ENCODE measurements at places on chromosomes 5 and 9.

- DNase-seq, result no peak
Measured at GRCh38 chr5:174386306-174386705, 338.1 kb upstream of the MSX2 start.

- no peak for DNase-seq
Measured at GRCh38 chr5:175862131-175863012, 9.0 kb upstream of the CPLX2 start.

GRCh38 chr5:109971968-109972367, 282.2 kb downstream of the MAN2A1 start:
- DNase-seq, result no peak

- DNase-seq, result no peak
Measured at GRCh38 chr5:150751096-150751891, 7.5 kb downstream of the DCTN4 start.

DNA sequence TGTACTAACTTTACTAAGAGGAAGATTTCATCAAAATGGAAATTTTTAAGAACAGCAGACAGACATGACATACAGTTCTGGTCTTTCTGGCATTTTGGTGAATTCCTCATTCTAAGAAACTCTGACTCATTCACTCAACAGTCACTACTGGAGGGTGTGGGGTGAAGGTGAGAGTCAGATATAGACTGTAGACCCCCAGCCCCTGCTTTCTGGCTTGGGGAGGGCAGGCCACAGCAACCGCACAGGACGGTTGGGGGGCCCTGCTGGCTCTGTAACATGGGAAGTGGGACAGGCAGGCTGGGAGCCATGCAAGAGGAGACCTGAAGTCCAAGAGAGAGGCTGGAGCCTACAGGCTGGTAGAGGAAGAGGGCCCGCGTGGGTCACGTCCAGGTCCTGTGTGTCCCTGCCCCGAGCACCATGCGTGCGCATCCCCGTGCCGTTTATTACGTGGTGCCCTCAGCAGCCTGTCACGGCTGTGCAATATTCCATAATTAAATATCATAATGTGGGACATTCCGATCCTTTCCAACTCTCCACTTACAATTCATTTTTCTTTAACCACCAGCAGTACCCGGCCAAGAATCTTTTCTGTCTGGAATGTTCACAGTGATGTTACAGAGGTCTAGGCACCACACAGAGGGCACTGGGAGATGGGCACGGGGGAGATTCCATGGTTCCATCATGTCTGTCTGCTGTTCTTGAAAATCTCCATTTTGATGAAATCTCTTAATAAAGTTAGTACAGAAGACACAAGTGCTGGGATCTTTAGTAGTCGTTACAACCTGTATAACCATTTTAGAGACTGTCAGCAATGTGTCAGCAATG, 75.5 kb downstream of the SEMA4D start:
- peak; percentile 74 for DNase-seq

DNA sequence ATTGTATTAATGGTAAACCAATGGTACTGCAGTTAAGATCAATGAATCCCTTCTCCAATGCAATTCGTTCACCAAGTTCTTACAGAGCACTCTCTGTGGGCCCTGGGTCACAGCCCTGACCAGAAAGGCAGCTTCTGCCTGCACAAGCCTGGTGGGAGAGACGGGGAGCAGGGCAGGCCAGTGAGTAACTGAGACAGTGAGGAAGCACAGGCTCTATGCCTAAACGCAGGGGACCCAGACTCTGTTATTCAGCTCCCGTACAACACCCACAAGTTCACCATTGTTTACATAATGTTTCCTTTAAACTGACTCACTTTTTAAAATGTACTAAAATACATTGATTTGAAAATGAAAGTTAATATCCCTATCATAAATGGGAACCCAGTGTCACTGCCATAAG, 40.5 kb upstream of the CTSL start:
- no peak for DNase-seq

DNA sequence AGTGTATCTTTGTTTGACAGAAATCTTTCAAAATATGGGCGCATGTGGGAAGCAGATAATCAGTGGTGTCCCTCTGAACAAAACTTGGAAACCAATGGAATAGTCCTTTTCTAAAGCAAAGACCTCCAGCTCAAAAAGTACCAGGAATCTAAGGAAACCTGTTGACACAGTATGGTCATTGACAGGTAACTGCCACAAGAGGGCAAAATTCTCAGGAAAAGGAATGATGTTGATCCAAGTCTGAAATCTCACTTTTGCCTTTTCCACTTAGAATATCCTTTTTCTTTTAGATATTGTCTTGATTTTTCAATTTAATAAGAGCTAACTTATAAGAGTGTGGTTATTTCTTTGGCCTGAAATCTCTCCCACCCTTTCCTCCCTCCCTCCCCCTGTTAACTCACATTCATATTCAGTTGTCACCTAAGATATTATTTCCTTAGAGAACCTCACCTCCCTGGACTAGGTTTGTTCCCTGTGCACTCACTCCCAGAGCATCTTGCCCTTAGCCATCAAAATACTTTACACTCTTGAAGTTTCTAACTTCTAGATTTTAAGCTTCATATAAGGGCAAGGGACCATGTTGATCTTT, 59.0 kb upstream of the BARX1 start:
- DNase-seq, result peak; percentile 6

DNA sequence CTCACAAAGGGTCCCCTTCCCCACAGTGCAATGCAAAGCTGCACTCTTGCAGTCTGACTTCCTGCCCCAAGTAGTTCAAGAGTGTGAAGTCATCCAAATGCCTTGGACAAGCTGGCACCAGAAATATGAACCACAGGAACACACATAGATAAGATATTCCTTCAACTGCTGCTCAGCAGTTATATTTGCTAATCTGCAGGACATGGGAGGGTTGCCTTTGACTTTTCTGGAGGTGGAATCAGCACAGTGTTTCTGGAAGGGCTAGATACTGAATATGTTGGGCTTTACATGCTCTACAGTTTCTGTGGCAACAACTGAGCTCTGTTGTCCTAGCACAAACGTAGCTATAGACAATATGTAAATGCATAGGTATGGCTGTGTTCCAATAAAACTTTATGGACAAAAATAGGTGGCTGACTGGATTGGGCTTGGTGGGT, 96.7 kb upstream of the PCA3 start:
- DNase-seq, result no peak

GRCh38 chr5:38467353-38468040, 88.9 kb downstream of the LIFR start:
- no peak for DNase-seq

GRCh38 chr9:109310486-109310901, 10.4 kb downstream of the EPB41L4B start:
- DNase-seq, result no peak

GRCh38 chr5:160450164-160450932, 28.7 kb downstream of the PTTG1 start:
- DNase-seq, result no peak

DNA sequence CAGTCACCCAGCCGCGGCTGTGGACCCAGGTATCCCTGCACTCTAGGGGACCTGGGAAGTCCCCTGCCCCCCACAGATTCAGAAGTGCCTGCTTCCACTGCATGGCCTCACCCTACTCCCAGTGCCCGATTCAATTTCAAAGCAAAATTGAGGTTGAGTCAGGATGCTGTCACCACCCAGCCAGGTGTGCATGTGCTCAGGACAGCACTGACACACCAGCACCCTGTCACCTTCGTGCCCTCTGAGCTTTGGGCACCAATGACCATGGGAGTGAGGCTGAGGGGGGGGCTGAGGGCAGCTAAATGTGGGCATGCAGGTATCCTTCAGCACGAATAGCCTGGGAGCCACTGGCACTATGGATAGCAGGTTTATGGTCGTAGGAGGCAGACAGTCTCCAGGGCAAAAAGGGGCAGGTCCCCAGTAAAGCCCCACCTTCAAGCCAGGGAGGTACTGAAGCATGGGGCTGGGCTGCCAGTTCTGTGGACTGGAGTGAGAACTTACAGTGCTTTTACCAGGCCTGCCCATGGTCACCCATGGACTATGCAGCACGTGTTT, 1151.6 kb upstream of the CDH6 start:
- DNase-seq, result no peak

- no peak for DNase-seq
Measured at GRCh38 chr5:59301727-59302126, 591.8 kb downstream of the PDE4D start.

GRCh38 chr9:117722108-117722761, 18.0 kb downstream of the TLR4 start:
- DNase-seq, result no peak

DNA sequence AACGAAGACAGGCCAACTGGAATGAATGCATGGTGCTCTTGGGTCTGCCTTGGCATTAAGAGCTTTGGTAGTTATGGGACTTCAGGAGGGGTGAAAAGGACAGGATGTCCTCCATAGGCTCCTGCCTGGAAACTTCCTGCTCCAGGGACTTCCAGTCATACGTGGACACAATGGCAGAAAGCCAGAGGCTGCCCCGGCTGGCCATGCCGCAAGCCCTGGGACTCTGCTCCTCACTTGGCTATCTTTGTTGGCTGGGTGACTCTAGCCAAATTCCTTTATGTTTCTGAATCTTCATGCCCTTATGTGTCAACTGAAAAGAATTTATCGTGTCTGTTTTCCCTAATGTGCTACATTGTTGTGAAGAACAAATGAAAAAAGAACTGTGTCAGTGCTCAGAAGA, 136.9 kb downstream of the SIL1 start:
- no peak for DNase-seq

DNA sequence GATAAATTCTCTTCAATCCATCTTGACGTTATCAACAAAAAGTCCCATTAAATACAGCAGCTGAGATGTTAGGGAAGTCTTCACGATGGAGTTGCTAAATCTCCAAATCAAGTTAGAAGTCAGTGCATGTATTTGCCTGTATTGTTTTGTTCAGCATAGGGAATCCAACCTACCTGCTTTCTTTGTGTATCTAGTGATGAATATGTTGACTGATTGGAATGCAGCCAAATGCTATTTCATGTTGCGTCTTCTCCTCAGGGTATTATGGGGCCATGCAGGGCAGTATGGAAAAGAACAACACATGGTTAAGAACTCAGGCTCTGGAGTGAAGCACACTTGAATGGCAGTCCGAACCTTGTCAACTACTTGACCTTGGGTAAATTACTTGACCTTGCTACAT, 529.5 kb upstream of the ZNF462 start:
- DNase-seq, result no peak

DNA sequence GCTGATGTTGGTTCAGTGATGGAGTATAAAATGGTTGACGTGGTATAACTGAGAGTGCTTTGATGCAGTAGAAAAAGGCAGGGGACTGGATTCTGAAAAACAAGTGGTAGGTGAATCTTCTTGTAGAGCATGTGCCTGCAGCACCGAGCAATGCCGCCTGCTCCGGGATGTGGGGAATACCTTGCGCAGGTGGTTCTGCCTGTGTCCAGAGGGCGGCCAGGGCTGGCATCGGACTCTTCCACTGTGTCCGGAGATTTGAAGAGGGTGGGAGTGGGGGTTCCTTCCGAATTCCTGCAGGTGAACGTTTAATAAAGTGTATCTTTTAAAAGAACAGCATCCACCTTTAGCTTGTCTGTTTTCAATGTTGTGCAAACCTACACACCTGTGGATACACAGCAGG, 238.0 kb downstream of the FANCC start:
- no peak for DNase-seq

DNA sequence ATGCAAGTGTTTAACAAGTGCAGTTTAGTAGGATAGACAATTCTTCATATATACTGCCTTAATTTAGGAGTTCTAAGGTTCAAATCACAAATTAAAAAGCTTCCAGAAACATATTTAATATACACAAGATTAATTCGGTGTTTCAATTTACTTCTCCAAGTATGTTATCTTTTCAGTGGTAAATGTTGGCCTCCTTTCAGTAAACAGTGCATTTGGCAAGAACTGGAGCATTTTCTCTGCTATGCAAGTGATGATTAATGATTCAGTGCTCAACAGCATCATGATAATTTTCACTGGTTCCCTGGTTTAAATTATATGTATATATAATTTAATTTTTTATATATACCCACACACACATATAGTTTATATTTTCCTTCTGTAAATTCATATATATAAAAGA, 541.7 kb downstream of the EFNA5 start:
- DNase-seq, result no peak

DNA sequence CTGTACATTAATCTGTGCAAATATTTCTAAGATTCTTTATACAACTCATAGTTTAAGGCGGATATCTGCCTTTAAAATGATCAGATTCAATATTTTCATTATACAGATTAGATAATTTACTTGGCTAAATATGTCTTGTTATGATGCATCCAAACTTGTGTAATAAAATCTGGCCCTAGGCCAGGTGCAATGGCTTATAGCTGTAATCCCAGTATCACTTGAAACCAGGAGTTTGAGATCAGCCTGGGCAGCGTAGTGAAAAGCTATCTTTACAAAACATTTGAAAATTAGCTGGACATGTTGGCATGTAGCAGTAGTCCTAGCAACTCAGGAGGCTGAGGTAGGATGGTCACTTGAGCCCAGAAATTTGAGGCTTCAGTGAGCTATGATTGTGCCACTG, 2002.2 kb upstream of the ACO1 start:
- DNase-seq, result no peak

DNA sequence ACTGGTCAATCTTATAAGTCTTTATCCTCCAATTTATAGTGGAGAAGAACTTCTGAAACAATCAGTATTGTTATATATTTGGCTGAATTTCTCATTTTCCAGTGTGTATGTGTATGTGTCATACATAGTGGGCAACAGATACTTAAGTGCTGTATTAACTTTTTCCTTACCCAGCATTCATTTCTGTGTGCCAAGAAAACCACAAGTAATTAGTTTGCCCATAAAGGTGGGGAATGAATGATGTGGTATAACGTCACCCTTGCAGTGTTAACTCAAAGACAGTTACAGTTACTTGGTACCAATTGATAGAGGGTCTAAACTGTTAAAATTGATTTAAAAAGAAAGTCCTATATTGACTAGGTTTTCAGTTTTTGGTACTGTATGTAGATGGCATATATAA, 2.0 kb downstream of the OGN start:
- no peak for DNase-seq

- no peak for DNase-seq
Measured at GRCh38 chr9:37128051-37128450, 7.7 kb downstream of the ZCCHC7 start.

GRCh38 chr5:14753947-14754346, 89.4 kb downstream of the OTULIN start:
- DNase-seq, result no peak

DNA sequence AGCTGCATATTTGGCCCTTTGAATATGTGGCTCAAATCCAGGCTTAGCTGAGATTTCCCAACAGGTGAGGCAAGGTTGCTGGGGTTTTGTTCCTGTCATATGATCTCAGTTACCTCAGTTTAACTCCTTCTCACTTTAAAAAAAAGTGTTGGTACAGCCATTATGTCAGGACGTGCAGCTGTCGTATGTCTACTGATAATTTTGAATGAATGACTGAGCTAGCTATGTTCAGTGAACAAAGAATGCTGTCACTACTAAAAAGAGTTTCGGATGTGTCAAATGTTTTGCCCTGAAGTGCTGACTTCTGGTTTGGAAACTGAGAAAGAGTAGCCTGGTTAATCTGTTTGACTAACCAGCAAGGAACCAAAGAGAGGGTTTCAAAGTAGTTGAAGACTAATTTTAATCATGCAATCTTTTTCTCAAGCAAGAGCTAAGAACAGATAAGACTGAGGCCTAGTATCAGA, 106.3 kb upstream of the NR3C1 start:
- no peak for DNase-seq

GRCh38 chr5:152556784-152557183, 151.7 kb upstream of the NMUR2 start:
- DNase-seq, result no peak
